ENCODE measurements at places on chromosomes 1 and 21.

- no peaks in the 10 kb centered on the region for H3K4me1 ChIP-seq
- no peak overlapping the region for H3K27ac ChIP-seq
- no peaks in the 10 kb centered on the region for H3K27me3 ChIP-seq
- no peaks in the 10 kb centered on the region for H3K36me3 ChIP-seq
- DNase-seq: no peak
Observed at GRCh38 chr1:185397183-185397582, 80.1 kb upstream of the IVNS1ABP start.

GRCh38 chr1:156586892-156587477, 4.6 kb upstream of the NAXE start:
- H3K4me1 ChIP-seq: peaks cover 33% of the 10 kb centered on the region
- no peak overlapping the region for H3K27ac ChIP-seq
- DNase-seq: no peak
- H3K36me3 ChIP-seq: no peaks in the 10 kb centered on the region

DNA sequence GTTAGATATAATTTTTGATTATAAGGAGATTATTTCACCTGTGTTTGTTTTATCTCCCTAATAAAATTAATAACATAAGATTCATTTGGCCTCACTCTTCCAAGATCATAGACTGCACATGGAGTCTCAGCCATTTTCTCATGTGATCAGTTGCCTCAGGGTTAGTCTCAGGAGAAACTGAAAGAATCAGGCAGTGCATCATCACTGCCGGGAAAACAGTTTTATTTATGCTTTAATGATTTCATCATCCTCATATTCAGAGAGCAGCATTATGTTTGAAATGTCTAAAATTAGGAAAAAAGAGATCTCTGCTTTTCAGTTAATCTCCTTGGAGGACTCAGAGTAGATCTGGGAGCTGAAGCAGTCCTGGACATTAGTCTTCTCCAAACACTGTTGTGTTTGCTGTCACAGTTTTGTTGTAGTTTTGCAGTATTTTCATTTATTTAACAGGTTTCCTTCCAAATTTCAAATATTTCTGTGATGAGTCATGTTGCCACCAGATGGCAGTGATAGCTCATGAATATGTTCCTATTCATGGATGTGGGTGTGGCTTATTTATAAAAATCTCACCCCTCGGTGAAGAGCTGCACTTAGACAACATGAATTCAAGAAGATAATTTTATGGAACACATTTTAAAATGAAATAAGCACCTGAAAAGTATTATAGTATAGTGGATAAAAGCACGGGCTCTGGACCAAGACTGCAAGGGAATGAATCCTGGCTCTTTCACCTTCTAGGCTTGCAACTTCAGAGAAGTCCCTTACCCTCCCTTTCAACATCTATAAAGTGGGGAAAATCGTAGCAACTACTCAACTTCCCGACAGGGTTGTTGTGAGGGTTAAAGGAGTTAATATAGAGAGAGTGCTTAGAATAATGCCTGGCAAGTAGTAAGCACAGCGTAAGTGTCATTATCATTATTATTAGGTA, 31.2 kb downstream of the CHD1L start:
- H3K27me3 ChIP-seq: no peaks in the 10 kb centered on the region
- H3K36me3 ChIP-seq: peaks cover 23% of the 10 kb centered on the region
- DNase-seq: no peak
- H3K4me3 ChIP-seq: no peak overlapping the region
- H3K27ac ChIP-seq: no peak overlapping the region

DNA sequence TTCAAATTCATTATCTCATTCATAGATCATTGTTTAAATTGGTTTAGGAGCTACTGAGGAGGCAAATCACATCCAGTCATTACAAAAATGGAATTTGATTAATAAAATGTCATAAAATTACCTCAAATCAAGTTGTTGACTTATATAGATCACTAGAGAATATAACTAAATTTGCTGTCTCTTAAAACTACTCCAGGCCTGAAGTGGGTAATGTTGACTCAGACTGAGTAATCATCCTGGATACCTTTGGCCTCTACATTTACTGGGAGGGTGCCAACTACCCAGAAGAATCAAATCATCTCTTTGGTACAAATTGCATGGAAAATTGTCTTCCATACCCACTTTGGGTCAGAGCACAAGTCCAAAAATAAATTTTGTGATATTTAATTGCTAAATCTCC, 191.2 kb upstream of the GREM2 start:
- no peak for DNase-seq
- H3K4me3 ChIP-seq: no peak overlapping the region
- no peak overlapping the region for H3K27ac ChIP-seq
- no peaks in the 10 kb centered on the region for H3K4me1 ChIP-seq
